ENCODE measurements at places on chromosomes 2 and 18. TPM values are rescaled to one million over a fixed set of nuclear protein-coding genes. Genes with fewer than 3 reads are reported as not detected.

DNA sequence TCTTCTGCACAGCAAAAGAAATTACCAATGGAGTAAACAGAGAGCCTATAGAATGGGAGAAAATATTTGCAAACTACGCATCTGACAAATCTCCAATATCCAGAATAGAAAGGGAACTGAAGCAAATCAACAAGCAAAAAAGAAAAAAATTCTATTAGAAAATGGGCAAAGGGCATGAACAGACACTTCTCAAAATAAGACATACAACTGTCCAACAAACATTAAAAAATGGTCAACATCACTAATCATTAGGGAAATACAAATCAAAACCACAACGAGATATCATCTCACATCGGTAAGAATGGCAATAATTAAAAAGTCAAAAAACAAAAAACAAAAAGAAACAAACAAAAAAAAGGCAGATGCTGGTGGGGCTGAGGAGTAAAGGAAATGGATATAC lies 356.4 kb downstream of the ADCYAP1 start:
- DNase-seq: no peak

- no peak for DNase-seq
Measured at GRCh38 chr2:25340181-25340921, 1.4 kb downstream of the DNMT3A start.

DNA sequence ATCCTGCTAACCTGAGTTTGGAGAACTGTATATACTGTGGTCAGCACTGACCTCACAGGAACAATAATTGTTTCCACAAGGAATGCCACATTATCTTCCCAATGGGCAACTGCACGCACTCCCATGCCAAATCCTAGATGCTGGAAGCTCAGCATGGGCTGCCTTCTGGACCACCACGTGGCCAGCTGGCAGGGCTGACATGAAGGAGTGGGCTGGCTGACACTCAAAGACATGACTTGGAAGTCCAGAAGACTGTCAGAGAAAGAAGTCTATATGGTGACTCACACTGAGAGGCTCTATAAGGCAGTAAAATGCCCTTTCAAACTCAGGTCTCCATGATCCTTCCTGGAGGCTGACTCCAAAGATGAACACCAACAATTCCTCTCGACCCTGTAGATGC lies 98.4 kb upstream of the RNF152 start:
- DNase-seq: peak; percentile 90

GRCh38 chr2:201436141-201436540 lies 15.1 kb downstream of the TRAK2 start:
- DNase-seq: no peak

- DNase-seq: no peak
Measured at GRCh38 chr2:136392897-136393505, 275.1 kb upstream of the CXCR4 start.

- no peak for DNase-seq
Measured at GRCh38 chr2:111066062-111066593, 54.6 kb upstream of the BCL2L11 start.

- peak; percentile 61 for DNase-seq
Measured at GRCh38 chr18:74963820-74964446, 245.0 kb downstream of the PTGR3 start.

DNA sequence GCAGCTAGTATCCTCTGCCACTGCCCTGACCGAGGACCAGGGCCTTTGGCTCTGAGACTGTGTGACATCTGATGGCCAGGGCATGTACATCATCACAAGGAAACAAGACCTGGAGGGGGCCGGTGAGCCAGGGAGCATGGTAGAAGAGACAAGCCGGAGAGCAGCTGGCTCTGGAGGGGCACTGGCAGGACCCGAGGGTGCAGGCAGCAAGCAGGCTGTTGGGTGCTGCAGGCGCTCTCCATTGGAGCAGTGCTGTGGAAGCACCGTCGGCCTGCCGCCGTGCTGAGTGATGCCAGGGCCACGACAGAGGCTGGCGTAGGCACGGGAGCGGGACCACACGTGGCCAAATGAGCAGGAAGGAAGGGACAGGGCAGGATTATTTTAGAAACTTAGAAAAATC lies 335.2 kb downstream of the GBX2 start:
- no peak for DNase-seq

DNA sequence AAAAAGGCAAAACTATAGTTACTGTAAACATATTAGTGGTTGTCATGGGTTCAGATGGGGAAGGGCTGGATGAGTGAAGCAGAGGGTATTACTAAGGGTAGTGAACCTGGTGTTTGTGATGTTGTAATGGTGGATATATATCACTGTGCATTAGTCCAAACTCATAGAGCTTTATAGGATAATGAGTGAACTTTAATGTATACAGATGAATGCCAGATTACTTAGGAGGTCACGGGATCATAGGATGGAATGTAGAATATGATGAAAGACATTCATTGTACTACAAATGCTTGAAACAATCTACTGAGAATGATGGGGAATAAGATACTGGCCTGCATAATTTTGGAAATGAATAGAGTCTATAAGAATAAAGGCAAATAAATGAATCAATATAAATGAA lies 226.7 kb upstream of the ZNF804A start:
- DNase-seq: no peak

GRCh38 chr2:206463685-206464084 lies 20.4 kb downstream of the ADAM23 start:
- no peak for DNase-seq

DNA sequence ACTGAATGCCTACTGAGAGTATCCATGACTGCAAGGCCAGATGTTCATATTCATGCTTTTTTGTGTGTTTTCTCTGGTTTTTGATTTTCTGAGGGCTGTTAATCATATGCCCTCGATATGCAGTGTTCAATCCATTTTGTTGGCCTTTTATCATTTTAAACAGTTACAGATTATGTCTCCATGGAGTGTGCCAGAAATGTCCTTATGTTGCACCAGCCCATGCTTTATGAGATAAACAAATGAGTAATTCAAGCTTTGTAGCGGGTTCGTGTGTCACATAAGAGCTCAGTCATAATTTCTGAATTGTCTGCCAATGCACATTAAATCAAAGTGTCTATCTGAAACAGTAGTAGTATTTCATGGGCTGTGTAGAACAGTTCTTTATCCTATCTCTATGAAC lies 583.0 kb downstream of the THSD7B start:
- peak; percentile 29 for DNase-seq

GRCh38 chr2:202339071-202339870 lies 36.9 kb upstream of the BMPR2 start:
- DNase-seq: peak; percentile 14

GRCh38 chr18:64210401-64210949 lies 61.6 kb upstream of the LINC00305 start:
- no peak for DNase-seq

DNA sequence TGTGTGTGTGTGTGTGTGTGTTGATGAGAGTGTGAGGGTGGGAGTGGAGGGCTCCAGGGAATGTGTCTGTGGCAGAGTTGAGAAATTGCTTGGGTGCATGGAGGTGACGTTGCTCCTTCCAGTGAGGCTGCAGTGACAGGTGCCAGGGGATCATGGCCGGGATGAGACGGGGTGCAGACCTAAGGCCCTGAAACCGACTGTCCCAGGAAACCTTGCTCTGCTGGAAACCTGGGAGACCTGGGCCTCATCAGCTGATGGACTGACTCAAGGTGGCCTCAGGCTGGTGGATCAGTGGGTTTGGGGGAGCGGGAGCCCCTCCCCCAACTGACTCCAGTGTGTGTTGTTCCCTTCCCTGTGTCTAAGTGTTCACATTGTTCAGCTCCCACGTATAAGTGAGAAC lies 56.6 kb downstream of the INHBB start:
- no peak for DNase-seq

Gene DPP10
- total RNA-seq: not detected

Gene CHRNA1
- total RNA-seq: 7.5 TPM

All from RPMI7951 (cell line).